ENCODE measurements at places on chromosomes 6 and 20.

- DNase-seq: no peak
Measured at GRCh38 chr6:157741321-157741947, 81.6 kb upstream of the SNX9 start.

GRCh38 chr6:24833711-24834386, 35.1 kb upstream of the ARMH2 start:
- no peak for DNase-seq

GRCh38 chr6:148249679-148250375, 92.8 kb upstream of the SASH1 start:
- DNase-seq: no peak

- DNase-seq: no peak
Measured at GRCh38 chr20:1630186-1630585, 10.4 kb upstream of the SIRPB1 start.

- peak; percentile 86 for DNase-seq
Measured at GRCh38 chr6:97440590-97441176, 157.7 kb upstream of the MMS22L start.

DNA sequence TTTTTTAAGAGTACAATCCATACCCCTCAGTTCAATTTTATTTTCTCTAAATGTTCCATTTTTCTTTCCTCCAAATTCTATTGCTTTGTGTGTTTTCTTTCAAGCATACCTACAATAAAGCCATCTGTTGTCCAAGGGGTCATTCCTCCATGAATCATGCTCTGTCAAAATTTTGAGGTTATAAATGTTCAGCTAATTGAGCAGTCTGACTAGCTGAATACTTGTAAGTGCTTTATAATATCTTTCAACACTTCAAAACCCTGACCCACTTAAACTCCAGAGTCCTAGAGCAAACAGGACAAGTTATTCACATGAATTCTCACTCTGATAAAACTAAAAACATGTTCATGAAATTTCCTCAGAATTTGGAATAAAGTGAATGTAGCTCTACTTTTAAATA, 33.4 kb upstream of the EYA4 start:
- DNase-seq: no peak

DNA sequence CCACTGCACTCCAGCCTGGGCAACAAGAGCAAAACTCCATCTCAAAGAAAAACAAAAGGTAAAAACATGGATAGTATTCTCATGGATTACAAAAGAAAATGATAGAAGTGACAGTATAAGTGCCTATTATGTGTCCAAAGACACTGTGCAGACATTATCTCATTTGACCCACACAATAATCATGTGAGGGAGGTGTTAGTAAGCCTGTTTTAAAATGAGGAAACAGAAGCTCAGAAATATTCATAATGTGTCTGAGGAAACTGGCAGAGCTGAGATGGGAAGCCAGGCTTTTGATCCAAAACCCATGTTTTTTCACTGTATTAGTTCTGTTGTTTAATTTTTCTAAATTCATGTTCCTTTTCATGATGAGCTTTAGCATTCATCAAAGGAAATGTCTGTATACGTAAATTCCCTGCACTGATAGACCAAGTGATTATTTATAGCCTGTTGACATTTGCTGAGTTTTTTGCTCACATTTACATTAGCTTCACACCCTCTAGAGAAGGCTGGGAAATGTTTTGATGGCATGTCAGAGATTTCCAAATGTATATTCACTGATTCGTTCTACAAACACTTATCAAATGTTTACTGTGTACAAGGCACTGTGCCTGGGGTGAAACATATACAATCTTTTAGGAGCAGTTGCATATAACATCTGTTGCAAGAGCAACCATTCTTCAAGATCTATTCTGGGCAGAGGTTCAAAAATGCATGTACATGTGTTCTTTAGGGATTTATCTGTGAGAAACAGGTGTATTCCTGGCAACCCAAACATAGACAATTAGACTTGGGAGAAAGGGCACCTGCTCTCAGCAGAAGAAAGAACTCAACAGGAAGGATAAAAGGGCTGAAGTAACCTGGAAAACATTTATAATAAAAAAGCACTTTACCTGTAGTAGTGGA, 331.5 kb downstream of the SAMD5 start:
- no peak for DNase-seq

GRCh38 chr6:14037402-14038277, 79.9 kb upstream of the CD83 start:
- no peak for DNase-seq

- no peak for DNase-seq
Measured at GRCh38 chr6:37866590-37867507, 47.3 kb downstream of the ZFAND3 start.

DNA sequence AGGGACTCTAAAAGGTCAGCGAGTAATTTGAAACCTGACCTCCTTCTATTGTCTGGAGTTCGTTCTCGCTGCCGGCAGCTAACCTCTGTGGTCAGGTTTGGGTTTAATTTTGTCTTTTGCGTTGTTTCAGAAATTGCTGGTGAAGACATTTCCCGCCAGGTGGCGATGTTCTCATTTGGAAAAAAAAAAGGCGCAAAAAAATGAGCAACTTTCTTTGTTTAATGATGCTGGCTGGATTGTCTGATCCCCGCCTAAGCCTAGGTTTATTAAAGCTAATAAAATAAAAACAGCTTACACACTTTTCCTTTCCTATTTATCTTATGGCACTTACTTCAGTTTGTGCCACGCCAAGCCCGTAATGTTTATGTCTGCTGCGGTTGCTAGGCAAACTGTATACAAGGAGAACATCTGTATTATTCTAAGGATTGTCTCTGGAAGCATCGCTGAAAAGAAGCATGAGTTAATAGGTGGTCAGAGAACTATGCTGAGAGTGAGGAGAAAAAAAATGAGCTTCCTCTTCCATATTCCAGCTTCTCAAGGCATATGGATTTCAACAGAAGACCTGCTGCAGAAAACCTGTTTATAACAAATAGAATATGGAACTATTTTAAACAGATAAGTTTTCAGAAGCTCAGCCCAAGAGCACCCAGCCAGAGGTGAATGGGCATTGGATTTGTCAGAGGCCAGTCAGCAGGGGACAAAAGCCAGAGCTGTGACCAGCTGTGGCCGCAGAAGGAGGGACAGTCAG, 205.7 kb downstream of the DOK5 start:
- peak; percentile 48 for DNase-seq

- no peak for DNase-seq
Measured at GRCh38 chr20:24633521-24633920, 164.1 kb downstream of the SYNDIG1 start.

- no peak for DNase-seq
Measured at GRCh38 chr20:24610341-24611115, 141.1 kb downstream of the SYNDIG1 start.

DNA sequence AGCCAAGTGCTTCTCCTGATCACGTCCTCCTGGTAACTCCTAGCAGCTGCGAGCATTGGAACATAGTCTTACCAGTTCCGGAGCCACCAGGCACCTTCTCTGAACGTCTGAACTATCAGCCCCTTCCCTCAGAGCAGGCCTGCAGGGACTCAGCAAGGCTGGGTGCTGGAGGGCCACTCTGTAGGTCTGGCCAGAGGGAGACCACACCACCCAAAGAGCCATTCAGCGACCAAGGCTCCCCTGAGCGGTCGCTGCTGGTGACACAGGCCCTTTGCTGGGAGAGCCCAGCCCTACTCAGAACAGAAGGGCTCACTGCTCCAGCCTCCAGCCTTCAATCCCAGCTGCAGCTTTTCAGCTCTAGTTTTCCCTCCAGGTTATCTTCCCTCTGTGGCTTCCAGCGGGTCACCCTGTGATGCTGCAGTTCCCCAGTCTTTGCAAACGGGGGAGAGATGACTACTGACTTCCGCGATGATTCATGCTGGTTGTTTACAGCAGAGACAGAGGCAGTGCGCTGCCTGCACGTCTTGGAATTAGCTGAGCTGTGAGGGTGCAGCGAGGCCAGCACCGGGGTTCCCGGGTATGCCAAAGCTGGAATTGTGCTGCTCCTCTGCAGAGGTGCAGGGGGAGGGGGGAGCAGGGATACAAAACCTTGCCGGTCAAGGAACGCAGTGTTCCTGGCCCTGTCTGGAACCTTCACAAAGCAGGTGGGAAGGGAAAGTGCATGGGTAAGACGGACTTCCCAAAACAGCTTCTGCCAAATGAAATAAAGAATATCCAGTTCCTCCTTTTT, 161.4 kb downstream of the LY86 start:
- peak; percentile 18 for DNase-seq

- no peak for DNase-seq
Measured at GRCh38 chr6:64074981-64075380, 439.4 kb downstream of the PHF3 start.

DNA sequence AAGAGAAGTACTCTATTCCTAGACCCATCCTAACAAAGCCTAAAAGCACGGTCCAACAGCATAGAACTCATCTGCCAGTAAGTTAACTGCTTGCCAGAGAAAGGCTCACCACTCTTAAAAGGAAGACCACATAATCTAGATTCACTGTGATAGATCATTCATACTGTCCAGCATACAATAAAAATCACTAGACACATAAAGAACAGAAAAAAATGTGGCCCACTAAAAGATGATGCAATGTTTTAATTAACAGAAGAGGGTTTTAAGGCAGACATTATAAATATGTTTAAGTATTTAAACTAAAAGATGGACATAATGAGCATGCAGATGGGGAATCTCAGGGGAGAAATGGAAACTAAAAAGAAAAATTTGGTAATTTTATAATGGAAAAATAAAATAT, 157.5 kb upstream of the CDH4 start:
- no peak for DNase-seq

- DNase-seq: no peak
Measured at GRCh38 chr6:93304505-93304904, 114.9 kb downstream of the EPHA7 start.

- DNase-seq: no peak
Measured at GRCh38 chr6:111818539-111819226, 54.6 kb downstream of the FYN start.

DNA sequence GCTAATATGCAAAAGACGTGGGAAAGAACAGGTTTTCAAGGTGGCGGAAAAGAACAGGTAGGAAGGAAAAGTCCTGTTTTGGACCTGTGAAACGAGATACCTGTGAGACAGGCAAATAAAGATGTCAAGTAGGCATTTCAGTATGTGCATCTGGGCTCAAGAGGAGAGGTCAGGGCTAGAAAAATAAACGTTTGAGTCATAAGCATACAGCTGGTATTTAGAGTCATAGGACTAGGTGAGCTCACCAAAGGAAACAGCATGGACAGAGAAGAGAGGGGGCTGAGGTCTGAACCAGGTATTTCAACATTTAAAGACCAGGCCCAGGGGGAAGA, 14.9 kb downstream of the MTFR2 start:
- DNase-seq: no peak

GRCh38 chr6:125853756-125854155, 63.0 kb downstream of the NCOA7 start:
- DNase-seq: no peak

DNA sequence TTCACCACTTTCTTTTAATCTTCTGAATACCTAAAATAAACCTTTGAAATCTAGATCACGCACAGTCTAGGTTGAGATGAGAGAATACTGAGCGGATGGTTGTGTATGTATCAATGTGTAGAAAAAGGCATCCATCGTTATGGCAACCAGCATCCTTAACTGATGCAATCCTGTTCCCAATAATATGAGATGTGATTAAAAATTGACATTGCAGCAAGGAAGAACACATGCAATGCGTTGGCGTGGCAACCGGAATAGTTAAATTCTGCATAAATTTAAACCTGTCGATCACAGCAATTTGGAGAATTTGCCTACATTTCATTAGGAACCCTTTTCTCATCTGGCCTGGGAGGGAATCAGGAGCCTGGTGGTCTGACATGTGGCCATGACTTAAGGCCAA, 1.3 kb upstream of the L3MBTL1 start:
- no peak for DNase-seq

DNA sequence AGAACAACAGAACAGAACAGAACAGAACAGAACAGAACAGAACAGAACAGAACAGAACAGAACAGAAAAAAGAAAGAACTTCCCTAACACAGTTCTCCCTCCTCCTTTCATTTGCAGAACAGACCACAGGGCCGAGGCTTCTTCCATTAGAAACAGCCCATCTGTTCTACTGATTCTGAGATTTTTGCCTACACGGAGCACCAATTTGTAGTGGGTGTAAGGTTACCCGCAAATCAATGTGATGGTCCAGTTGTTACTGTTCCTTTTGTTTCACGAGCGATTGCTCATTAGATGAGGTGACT, 734 bp upstream of the OGFRL1 start:
- peak; percentile 61 for DNase-seq

DNA sequence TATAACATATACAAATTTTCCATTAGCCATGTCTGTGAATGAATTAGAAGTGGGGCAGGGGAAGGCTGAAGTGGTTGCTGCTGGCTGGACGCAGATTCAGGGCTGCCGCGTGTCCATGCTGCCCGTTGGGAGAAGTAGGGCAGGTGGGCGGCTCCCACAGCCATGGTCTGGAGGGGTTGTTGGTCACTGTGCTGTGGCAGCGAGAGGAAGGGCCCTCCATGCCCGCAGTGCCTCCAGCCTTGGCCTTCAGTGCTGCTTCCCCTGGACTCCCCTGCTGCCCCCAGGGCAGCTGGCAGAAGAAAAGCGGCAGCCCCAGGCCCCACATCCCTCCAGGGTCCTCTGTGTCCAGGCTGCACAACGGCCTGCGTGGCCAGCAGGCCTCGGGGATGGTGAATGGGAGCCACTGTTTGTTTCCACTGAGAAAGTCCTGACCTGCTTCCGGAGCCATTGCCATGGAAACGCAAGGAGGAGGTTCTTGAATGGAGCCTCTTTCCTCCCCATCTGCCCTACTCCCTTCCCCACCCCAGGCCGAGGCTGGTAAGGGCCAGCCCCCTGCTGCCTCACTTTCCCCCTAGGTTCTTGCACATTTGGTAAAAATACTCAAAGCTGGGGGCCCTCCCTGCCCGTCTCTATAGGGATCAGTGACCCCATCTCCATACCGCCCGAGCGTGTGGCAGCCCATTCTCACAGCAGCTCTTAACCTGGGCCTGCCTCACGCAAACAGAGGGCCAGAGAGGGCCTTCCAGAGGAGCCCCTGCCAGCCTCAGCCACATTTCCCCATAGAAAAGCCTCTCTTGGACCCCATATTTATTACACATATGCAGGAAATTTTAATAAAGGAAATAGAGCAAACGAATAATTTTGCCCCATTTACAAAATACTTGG, 113.3 kb downstream of the SASH1 start:
- DNase-seq: peak; percentile 86

GRCh38 chr6:16441262-16441661, 202.9 kb downstream of the GMPR start:
- no peak for DNase-seq

- peak; percentile 5 for DNase-seq
Measured at GRCh38 chr20:35503841-35504561, 25.5 kb downstream of the C20orf173 start.

DNA sequence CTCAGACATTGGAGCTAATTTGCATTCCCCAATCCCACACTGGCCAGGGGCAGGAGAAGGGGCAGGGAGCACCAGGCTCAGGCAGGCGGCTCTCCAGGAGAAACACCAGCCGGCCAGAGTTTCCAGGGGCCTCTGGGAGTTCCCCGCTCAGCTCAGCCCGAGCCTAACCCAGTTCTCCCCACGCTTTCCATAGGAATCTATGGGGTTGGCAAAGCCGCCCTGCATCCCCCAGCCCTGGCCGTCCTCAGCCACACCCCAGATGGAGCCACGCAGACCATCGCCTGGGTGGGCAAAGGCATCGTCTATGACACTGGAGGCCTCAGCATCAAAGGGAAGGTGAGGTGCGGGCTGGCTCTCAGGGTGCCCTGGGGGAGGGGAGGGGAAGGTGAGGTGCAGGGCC, 8.2 kb downstream of the NPEPL1 start:
- DNase-seq: no peak

Measured in midbrain (tissue), 1 donor.